ENCODE measurements at places on chromosomes 2 and 18.

GRCh38 chr2:238163481-238164198 is 4.9 kb downstream of the ERFE start:
- DNase-seq = no peak

DNA sequence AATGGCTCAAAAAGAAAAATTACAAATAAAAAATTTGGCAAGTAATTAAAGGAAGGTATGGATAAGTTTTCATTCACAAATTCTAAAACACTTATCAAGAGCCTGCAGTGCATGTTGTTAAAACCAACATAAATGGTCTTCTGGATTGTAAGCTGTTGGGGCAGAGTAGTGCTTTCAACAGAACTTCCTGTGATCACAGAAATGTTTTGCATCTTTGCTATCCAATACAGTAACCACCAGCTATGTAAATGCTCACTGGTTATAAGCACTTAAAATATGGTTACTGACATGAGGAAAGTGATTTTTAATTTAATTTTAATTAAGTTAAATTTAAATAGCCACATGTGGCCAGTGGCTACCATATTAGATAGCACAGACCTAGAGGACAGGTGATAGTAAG is 133.1 kb downstream of the NBAS start:
- no peak for DNase-seq

- DNase-seq = no peak
Observed at GRCh38 chr2:105928563-105928962, 183.9 kb downstream of the NCK2 start.

- no peak for DNase-seq
Observed at GRCh38 chr2:15146960-15147359, 414.2 kb downstream of the NBAS start.

DNA sequence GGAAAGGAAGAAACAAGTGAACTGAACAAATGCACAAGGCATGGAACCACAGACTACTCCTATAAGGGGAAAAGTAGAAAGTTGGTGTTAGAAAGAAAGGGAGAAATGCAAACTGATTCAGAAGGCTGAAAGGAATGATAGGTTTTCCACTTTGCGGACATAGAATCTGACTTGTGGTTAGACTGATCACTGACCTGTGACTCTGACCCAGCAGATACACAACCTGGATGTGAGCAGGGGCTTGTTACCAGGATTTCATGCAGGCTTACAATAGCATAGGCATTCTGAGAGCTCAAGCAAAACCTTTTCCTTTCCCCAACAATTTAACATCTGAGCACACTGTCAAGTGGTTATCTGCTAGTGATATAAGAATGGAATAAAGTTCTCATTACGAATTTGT is 237.0 kb upstream of the CDH20 start:
- DNase-seq = no peak

DNA sequence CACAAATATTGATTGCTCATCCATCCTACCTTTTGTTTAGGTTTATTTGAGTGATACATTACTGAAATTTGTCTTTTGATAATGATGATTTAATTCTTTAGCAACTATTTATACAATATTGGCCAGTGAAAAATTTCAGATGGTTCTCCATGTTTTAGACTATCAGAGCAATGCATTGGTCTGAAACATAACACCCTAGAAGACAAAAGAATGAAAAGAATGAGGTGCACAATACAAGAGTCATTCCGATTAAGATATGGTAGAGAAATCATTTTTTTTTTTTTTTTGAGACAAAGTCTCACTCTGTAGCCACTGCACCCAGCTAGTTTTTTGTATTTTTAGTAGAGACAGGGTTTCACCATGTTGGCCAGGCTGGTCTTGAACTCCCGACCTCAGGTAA is 197.4 kb upstream of the FAM98A start:
- DNase-seq = no peak

DNA sequence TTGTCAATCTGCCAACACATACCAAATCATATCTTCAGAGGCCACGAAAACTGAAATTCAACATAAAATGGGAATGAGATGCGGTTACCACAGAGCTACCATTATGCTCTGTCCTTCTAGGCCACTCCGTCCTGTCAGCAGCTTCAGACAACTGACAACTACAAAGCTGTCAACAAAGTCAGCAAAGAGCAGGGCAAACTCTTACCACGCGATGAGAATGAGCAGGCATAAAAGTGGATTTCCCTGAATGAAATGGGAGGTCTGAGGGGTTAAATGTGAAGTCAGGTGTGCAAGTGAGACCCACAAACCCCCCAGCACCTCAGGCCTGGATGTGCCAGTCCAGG is 130.1 kb downstream of the LNPK start:
- DNase-seq = no peak

DNA sequence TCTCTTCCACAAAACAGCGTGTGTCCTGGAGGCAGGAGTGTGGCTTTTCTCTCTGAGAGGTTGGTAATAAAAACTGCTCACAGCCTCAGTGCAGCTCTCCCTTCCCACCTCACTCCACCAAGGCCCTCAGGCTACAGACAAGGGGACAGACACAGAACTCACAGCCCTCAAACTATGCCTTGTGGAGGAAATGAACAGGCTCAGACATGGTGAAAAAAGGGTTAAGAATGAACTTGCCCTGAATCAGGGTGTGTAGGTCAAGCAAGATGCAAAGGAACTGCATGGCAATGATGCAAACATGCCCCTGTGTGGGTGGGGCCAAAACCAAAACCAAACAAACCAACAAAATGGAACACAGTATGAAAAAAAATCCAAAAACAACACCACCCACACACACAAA is 125.8 kb downstream of the GALNT14 start:
- DNase-seq = no peak

DNA sequence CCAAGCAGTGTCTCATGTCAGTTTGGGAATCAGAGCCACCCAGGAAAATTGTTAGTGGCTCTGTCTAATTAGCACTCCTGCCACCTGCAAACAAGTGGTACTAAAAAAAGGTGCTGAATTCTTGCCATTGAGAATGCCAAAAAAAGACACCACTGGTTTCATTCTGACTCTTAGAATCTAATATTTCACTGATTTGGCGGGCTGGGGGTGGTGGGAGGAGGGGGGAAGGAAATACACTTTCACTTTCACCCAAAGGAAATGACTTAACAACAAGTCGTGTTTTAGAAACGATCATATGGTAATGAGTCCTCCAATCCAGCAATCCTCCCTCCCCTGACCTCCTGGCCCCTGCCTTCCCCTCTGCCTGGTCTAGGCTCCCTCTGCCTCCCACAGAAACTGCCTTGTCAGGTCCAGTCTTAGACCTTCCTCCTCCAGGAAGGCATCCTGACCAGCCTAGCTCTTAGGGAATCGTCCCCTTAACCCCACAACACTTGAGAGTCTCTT is 4.4 kb upstream of the KLHL29 start:
- DNase-seq = no peak

DNA sequence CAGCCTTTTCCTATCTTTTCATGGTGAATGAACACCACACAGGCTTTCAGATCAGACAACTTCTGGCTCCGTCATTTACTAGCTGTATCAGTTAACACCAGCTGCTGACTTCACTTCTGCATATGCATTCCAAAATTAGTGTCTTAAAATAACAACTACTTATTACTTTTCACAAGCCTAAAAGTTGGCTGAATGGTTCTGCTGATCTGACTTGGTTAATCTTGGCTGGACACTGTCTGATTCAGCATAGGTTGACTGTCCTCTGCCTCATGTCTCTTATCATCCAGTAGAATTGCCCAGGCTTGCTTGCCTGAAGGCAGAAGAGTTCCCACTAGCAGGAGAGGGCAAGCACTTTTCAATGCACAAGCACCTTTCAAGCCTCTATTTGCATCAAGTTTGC is 72.7 kb downstream of the MARCHF4 start:
- DNase-seq = no peak

DNA sequence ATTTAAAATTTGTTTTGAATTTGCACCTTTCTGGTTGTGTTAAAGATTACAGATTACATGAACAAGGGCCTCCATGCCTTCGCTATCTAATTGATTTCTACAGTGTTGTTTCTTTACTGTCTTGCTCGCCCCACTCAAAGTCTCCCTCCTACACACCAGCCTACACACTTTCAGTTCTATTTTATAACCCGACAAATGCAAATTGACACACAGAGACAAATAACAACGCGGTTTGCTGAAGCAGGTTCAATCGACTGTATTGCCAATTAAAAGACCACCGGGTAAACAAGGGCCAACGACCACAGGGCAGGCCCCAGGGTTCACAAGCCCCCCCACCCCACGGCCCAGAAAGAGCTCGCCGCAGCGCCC is 869 bp downstream of the STARD7 start:
- no peak for DNase-seq

DNA sequence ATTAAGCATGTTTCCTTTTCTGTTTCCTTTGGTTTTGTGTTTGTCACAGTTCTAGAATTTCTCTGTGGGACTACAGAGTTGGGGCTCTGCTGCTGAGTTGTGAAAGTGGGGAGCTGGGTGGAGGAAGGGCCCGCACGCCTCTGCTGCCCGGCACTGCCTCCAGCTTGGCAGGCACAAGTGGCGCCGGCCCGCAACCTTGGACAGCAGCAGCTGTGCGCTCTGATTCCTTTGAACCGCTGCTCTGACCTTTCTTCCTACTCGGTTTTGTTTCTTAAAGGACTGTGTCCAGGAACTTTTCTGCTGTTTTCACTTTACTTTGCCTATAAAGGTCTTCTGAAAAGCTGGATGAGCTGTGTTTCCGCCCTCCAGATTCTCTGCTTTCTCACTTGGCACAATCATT is 137.6 kb upstream of the ALPP start:
- no peak for DNase-seq

GRCh38 chr2:127572841-127573240 is 37.4 kb downstream of the MYO7B start:
- DNase-seq = no peak

- no peak for DNase-seq
Observed at GRCh38 chr2:10345126-10345525, 42.4 kb downstream of the HPCAL1 start.

DNA sequence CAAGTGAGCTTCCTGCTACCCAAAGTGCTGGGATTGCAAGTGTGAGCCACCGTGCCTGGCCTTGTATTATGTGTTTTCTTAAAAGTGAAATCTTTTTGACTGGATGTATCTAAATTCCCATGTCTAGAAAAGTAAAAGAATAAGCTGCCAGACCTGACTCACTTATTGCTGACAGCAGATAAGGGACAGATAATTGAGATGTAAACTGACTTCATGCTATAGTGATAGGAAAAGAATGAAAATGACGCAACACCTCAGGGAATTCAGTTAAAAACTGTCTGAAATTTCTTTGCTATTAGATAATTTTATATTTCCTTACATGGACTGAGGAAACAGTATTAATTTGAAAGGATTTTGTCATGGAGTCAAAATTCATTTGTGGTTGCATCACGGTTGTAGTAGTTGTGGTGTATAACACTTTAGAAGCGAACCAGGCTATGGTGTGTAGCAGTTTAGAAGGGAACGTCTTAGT is 19.4 kb downstream of the TTC27 start:
- DNase-seq = no peak

DNA sequence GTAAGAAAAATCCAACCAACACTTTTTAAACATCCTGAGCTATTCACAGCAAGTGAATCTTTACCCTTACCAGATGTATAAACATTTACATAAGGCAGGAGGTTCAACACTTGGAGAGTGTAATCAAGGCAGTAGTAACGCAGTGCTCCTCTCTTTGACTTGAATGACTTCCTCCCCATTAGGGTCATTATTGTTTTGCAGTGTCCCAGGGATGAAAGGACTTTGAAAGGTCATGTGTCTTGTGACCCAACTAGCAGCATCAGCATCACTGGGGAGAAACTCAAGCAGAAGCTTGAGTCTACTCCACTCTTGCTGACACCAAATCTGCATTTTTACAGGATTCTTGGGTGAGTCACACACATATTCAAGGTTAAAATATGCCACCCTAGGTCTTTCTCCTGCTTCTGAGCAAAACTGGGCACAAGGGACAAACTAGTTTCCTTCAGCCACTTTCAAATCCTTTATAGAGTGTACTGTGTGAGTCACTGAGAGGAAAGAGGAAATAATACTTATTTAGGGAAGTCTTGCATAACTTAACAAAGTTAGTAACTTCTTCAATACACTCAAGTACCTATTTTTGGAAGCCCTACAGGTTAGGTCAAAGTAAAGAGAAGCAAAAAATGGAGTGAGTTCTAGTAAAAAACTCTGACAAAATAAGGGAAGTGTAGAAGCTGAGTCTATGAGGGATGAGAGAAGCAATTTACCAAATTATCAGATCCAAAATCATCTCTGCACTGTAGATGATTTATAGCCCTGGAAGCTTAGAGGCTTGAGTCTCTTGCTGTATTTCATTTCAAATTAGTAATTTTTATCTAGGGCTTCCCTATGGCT is 51.0 kb upstream of the EML4 start:
- no peak for DNase-seq

DNA sequence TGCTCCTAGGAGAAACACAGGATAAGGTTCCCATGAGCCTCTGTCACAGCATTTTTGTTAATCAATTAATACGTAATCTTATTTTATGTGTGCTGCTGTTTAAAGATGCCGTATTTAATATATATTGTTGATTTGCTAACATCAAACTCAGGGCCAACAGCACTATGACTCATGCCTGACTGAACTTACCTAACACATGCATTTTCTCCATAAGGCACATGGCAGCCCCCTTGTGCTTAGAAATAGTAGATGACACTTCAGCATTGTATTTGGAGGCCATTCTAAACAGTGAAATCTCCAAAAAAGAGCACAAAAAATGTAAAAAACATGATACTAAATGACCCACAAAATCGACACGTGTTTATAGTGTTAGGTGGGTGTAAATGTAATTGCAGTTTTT is 314.8 kb downstream of the MYCN start:
- no peak for DNase-seq

- DNase-seq = no peak
Observed at GRCh38 chr2:233152541-233152940, 92.4 kb downstream of the INPP5D start.

- no peak for DNase-seq
Observed at GRCh38 chr18:36613069-36613468, 215.7 kb downstream of the TPGS2 start.

DNA sequence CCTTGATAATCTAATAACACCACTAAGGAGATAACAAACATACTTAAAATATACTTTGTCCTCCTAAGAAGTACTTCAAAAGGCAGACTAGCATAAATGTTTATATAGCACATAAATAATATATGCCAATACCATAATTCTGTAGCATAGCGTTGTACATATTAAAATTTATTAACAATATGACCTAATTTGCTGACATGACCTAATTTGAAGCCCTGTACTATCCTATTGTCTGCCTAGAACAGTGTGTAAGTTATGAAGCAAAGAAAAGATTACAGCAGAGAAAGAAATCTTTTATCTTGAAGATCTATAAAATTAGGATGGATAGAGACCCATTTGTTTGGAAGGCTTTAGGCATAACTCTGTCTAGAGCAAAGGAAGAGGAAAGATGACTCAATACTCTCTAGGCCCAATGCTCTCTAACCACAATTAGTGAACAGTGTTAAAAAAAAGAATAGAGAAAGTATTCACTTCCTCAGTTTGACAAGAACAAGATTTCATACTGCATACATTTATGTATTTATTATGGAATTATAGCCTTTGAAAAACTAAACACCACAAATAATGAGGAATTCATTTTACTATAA is 231.3 kb downstream of the ZRANB3 start:
- DNase-seq = no peak

- DNase-seq = no peak
Observed at GRCh38 chr2:101305492-101306078, 2.9 kb downstream of the RNF149 start.

GRCh38 chr2:10378189-10378588 is 69.9 kb downstream of the ODC1 start:
- no peak for DNase-seq

- no peak for DNase-seq
Observed at GRCh38 chr2:236901956-236902355, 183.7 kb upstream of the COPS8 start.

GRCh38 chr2:79223539-79223938 is 64.0 kb upstream of the REG3A start:
- DNase-seq = no peak

- no peak for DNase-seq
Observed at GRCh38 chr2:110853948-110854347, 121.6 kb downstream of the ACOXL start.
